ENCODE measurements at places on chromosomes 16 and 17.

DNA sequence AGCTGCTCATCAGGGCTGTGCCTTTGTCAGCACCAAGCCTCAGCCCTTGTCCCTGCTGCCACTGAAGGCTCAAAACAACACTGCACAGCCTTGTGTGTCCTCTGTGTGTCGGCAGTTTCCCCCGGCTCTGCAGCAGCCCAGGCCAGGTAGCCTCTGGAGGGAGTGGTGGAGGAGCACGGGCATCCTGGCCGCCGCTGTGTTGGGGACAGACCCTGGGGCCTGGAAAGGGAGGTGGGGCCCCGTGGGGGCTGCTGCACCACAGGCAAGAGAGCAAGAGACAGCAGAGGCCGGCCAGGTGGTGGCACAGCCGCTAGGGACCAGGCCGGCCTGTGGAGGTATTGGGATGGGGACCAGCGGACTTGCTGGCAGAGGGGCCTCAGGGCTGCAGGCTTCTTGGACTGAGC, 96.9 kb upstream of the ZNF750 start:
- DNase-seq: no peak

DNA sequence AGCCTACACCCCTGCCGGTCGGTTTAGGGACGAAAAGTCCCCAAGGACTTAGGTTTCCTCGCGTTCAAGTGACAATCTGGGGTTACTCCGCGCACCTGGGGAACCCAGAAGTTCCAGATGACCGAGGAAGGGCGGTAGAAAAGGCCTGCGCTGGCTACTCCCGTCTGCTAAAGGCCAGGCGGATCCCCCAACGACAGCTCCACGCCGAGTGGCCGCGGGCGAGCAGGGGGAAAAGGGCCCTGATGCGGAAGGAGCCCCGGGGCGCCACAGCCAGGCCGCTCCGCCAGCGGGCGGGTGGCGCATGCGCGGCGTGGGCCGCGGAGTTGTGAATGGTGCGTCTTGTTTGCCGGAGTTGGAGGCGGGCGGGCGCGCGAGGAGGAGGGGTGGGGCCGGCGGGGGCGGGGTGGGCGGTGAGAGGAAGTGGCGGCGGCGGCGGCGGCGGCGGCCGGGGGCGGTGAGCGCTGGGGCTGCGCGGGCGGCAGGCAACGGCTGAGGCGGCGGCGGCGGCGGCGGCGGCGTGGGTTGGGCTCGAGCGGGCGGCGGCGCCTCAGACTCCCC, at the start of gene CBFB:
CBFB (plus strand) TSS at position 454 of the 558 bp plus-strand sequence. CDS start 259 bp downstream, outside the sequence.
- DNase-seq: peak; percentile 61

GRCh38 chr17:45888392-45888791, 6.0 kb upstream of the MAPT start:
- no peak for DNase-seq

GRCh38 chr16:80518436-80518835, 22.4 kb upstream of the DYNLRB2 start:
- no peak for DNase-seq

DNA sequence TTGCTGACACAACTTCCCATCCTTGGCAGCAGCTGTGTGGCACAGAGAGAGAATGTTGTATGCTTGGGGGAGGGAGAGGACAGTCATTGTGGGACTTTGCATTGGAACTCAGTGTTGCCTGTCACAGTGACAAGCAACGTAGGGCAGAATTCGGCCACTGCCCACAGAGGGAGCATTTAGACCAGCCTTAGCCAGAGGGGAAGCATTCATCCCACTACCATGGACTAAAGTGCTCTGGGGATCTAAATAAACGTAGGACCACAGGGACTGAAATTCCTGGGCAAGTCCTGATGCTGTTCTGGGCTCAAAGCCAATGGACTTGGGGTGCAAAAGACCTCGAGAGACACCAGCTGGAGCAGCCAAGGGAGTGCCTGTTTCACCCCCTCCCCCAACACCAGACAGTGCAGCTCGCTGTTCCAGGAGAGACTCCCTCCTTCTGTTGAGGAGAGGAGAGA, 44.9 kb downstream of the ABCA8 start:
- DNase-seq: no peak

DNA sequence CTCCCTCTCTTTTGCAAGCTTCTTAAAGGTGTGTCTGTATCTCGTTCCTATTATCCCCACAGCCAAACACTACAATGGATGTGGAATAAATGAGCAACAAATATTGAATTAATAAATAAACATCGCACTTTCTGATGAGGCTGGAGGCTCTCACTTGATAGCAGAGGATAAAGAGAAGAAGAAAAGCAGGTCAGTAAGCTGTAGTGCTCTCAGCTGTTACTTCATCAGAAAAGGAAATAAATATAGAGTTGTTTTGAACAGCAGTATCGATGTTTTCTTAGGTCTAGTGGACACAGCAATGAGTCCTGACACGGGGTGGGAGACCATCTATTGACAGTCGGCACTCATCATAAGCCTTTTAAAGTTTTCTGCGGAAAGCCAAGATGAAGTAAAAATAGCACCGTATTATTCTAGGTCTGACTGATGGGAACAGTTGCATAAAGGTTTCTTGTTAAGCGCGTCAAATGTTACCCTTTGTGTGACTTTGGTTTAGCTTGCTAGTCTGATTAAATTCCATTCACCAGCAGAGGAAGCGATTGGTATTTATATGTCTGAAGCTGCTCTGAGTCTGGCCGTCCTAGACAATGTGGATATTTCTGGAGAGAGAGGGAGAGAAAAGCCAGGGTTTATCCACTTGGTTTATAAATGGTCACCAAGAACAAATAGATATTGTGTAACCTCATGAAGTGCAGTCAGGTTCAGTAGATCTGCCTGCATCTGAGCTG, 646.1 kb downstream of the CDH11 start:
- DNase-seq: peak; percentile 90

- DNase-seq: no peak
Measured at GRCh38 chr17:57377094-57377493, 120.8 kb downstream of the MSI2 start.

- DNase-seq: no peak
Measured at GRCh38 chr16:79901522-79901921, 301.0 kb upstream of the MAF start.

DNA sequence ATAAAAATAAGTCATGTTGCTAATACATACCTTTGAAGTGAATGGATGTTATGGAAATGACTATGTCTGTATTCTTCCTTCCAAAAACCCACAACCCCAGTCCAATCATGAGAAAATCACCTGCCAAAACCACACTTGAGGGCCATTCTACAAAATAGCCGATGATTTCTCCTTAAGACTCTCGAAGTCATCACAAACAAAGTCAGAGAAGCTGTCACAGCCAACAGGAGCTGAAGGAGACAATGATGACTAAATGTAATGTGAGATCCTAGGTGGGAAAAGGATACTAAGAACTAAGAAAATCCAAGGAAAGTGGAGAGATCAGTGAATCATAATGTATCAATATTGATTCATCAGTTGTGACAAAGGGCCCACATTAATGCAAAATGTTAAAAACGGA, 432.9 kb upstream of the DYNLRB2 start:
- DNase-seq: no peak

GRCh38 chr16:66950437-66950836, 10.6 kb upstream of the CES3 start:
- DNase-seq: no peak

GRCh38 chr16:15415511-15415985, 18.8 kb upstream of the BMERB1 start:
- DNase-seq: no peak

GRCh38 chr16:19808061-19808641, 76.5 kb downstream of the GPRC5B start:
- no peak for DNase-seq

DNA sequence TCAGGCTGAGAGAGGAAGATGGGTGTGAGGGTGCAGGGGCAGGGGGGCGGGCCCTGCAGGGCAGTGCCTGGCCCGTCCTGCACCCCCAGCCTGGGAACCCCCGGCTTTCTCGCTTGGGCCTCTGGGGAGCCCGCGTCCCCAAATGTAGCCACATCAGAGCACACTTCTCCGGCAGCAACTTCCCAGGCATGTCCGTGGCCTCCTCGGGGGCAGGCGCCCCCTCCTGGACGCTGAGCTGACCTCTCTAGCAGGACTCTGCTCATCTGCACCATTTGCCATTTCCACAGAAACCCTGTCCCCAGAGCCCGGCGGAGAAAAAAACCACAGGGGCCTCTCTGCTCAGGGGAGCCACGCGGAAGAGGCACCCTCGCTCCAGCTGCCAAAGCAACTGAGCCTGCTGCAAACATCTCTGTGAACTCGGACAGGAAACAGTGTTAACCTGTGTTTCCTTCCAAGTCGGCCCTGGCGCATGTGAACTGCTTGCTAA, 63.4 kb downstream of the KLHDC4 start:
- no peak for DNase-seq

DNA sequence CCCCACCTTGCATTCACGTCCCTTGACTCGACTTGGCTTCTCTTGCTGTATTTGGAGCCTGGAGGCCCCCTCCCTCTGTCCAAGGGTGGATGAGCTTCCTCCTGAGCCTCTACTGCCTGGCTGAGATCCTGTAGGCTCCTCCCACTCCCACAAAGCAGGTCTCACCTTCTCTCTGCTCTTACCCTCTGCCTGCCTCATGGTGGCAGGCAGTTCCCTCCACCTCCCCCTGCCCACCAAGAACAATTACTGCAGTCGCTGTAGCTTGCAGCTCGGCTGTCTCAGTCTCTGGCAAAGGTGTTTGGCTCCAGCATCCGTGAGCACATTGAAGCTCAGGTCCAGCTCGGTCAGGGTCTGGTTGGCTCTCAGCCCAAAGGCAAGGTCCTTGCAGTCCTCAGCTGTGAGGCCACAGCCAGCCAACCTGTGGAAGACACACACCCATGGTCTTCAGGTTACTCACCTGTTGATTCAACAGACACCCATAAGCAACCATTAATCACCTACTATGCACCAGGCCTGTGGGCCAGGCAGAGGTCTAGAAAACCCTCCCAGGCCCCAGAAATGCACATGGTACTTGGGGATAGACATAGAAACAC, 42.6 kb downstream of the NLRP1 start:
- no peak for DNase-seq

- DNase-seq: no peak
Measured at GRCh38 chr17:9224485-9224884, 203.2 kb downstream of the NTN1 start.

DNA sequence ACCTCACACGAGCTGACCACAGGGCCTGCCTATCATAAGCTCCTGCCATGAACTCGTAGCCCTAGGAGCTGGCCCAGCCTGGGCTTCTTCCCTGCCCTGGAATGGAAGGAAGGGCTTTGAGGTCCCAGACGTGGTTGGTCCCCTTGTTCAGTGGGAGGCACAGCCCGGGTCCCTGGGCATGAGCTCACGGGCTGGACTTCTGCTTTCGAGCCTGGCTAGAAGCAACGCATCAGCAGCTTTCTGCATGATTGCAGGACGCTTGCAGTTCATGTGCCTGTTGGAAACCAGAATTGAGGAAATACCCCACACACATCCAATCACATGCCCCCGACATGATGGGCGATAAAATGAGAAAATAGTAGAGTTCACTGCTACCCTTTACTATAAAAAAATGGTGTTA, 293.3 kb downstream of the MAF start:
- no peak for DNase-seq

DNA sequence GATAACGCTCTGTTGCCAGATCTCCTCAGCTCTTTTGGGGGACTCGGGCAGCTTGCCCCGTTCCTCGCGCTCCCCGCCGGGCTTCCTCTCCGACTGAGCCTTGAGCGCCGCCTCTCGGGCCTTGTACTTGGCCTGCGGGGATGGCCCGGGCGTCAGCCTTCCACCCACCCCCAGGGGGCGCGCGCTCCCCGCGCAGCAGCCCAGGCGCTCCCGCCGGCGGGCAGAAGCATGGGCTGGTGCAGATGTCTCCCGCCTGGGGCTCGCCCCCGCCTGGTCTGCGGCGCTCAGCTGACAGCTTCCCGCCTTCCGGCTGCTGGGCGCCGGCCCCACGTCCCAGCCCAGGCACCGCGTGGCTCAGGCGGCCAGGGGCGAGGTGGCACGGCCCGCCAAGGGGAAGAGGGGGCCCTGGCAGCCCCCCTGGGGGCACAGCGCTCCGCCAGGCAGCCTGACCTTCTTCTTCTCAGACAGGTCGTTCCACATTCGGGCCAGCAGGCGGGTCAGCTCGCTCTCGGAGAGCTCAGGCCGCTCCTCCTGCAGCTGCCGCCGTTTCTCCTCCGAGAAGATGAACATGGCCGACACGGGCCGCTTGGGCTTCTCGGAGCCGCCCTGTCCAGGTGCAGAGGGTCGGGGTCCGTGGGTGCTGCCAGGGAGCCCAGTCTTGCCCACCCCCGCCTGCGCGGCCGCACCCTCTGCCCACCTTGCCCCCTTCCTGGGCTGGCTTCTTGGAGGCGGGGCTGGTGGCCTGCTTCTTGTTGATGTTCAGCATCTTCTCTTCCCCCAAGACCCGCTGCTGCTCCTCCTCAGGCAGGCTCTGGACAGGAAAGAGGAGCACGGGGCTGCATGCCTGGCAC, 8.9 kb downstream of the UBTF start:
- DNase-seq: no peak

DNA sequence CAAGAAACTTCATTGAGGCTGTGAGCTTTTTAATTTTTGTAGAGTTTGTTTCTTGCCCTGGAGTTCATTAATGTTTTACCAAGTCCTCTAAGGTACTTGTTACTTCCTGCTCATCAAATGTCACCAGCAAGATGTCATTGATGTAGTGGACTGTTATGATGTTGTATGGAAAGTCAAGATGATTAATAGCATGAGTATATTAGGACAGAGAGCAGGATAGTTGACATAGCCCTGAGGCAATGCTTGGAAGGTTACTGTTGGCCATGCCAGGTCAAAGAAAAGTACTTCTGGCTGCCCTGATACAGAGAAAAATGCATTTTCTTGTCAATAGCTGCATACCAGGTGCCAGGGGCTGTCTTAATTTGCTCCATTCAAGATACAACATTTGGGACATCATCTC, 6.7 kb downstream of the KRTAP1-5 start:
- no peak for DNase-seq

GRCh38 chr17:66548659-66549310, 246.4 kb downstream of the PRKCA start:
- no peak for DNase-seq

DNA sequence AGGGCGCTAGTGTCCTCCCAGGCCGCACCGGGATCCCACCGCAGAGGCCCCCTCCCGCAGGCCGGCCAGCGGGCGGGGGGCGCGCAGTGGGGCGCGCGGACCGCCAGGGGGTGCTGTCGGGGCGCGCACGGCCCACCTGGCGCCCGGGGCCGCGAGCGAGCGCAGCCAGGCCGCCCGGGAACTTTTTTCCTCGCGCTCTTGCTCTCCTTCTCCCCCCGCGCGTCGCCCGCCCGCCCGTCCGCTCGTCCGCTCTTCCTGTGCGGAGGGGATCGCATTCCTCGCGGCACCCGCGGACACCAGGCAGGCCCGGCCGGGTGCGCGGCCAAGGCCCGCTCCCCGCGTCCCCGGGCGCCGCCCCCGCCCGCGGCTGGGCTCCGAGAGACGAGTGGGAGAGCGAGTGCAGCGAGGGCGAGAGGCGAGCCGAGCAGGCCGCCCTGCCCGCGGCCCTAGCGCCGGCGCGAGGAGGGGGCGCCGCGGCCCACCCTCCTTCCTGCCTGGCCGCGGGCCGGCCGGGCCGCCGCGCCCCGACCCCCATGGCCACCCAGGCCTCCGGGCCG, at the start of gene RAI1:
RAI1 (plus strand) TSS at position 272 of the 557 bp plus-strand sequence. CDS start 111,491 bp downstream, outside the sequence.
- no peak for DNase-seq

GRCh38 chr16:28975158-28975599, 601 bp downstream of the SPNS1 start:
- DNase-seq: no peak

Data from AG09309 (cell line).